Activated T-helper 2 cell treated with anti-CD3 and anti-CD28 coated beads, Interferon-gamma antibody, Interleukin-2, Interleukin-4, amounts not matched to agents 10 μg/mL and 5 μg/mL and 100 μg/mL, durations not matched to agents 14 hours and 24 hours and 36 hours (primary cell): ENCODE measurements at places on chromosomes 3 and 15. TPM values are rescaled to one million over a fixed set of nuclear protein-coding genes. Genes with fewer than 3 reads are reported as not detected.

The TMEM108 gene
- total RNA-seq: 0.07 TPM in 1 of 2 replicates, not detected in the other

GRCh38 chr15:101178479-101178878 is 73.4 kb downstream of the CHSY1 start:
- no peak overlapping the region for H3K4me3 ChIP-seq
- peaks cover 84% of the 10 kb centered on the region for H3K36me3 ChIP-seq
- no peak for DNase-seq
- H3K4me1 ChIP-seq: peaks cover 66% of the 10 kb centered on the region
- no peak overlapping the region for H3K27ac ChIP-seq
- H3K27me3 ChIP-seq: no peaks in the 10 kb centered on the region

The SPTSSB gene
- total RNA-seq: not detected in 2 replicates

DNA sequence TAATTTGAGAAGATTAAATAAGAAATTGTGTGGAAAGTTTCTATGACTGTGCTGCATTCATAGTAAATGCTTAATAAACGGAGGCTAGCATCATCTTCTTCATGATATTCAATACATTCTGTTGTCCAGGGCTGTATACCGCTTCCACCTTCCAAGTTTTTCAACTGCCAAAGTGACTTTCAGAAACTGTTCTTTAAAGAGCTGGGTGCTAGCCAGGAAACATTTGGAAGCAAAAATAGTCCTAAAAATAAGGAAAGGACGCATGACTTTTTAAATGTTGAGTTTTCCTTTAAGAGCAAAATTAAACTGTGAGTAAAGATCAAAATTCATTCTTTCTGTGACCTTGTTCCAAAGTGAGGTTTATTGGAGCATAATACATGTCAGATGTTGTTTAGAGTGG is 9.4 kb upstream of the ERC2 start:
- H3K4me1 ChIP-seq: no peaks in the 10 kb centered on the region
- H3K36me3 ChIP-seq: no peaks in the 10 kb centered on the region
- no peak overlapping the region for H3K27ac ChIP-seq
